ENCODE measurements at places on chromosomes 11 and 22.
A peak's percentile ranks its signal among the peaks of the same experiment; 100 is the strongest.

DNA sequence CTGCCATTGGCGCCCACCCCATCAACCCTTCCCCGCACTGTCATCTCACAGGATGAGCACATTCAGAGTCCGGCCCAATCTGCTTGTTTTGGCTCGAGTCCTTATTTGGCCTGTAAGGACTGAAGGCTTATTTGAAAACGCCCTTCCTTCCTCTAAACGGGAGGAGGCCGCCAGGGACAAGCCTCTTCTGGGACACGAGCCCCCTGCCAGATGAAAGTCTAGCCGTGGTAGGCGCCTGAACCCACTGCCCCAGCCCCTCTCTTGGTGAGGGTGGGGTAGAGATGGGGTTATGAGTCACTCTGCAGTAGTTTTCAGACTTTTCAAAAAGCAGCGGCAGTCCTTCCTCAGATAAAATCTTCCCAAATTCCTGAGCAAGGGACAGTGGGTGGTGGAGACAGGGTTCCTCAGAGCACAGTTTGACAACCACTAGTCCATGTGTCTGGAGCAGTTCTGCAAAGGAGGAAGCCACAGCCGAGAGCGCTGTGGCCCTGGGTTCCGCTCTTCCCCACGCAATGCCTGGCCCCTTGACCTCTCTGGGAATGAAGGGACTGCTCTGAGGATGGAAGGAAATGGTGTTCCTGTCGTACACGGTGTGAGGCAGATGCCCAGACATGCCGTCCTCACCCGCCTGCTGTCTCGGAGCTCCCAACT, 57.0 kb downstream of the MYH9 start:
- DNase-seq: no peak

GRCh38 chr11:746289-747157, 741 bp upstream of the TALDO1 start:
- DNase-seq: no peak

- no peak for DNase-seq
These were observed 37.6 kb downstream of the MS4A2 start for GRCh38 chr11:60125956-60126585.

DNA sequence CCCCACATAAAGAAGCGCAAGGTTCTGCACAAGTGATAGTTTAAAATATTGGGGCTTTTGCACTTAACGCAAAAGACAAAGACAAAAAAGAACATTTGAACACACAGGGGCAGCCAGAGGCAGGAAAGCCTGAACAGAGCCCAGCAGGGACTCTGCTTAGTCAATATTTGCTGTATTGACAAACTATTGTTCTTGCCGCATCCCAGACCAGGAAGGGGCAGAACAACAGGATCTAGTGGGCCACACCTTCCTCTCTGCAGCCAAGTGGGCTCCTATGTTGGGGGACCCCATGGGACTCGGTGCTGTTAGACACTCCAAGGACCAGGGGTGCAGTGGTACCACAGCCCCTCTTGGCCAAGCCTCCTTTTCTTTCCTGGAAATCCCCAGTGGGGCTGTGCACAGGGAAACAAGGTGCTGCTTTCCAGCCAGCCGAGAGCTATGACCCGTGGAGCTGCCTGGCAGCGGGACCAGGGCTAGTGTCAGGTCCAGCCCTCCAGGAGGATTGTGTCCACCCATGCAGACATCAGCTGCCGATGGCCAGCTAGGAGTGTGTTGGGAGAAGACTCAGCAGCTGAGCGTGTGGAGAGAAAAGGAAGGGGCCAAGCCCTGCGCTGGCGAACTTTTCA, 43.3 kb upstream of the ANO1 start:
- no peak for DNase-seq

DNA sequence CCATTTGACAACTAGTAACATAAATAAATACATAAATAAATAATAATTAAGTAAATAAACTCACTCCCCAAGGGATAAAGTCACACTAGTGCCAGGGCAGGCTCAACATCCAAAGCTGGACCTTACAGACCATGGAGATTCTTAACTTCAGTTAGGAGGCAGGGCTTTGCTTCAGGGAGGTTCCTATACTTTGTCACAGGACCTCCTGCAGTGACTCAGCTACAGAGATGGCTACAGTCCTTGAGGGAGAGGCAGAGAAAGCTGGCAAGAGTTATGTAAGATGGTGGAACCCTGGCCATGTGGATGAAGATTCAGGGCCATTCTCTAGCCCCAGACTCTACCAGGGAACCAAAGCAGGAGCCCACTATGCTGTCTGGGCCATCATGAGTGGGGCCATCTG, 74.1 kb upstream of the CADM1 start:
- no peak for DNase-seq

DNA sequence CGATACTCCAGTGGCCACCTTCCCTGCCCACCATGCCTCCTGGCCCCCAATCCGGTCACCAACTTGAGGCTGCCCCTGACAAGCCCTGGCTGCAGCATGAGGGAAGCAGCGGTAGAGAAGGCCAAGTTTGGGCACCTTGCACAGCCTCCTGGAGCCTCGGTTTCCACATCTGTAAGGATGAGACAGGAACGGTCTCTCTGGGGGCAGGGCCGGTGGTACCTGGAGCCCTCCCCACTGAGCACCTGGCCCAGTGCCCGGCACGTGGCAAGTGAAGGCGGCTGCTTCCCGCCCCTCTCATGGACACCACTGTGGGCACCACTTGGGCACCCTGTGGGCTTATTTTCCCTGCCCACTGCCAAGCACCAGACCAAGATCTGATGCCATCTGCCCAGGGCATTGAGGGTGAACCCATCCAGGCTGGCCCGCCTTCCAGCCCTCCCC, 77.8 kb downstream of the CDKN1C start:
- no peak for DNase-seq

- DNase-seq: no peak
These were observed 94.0 kb downstream of the RCN1 start for GRCh38 chr11:32184723-32185376.

DNA sequence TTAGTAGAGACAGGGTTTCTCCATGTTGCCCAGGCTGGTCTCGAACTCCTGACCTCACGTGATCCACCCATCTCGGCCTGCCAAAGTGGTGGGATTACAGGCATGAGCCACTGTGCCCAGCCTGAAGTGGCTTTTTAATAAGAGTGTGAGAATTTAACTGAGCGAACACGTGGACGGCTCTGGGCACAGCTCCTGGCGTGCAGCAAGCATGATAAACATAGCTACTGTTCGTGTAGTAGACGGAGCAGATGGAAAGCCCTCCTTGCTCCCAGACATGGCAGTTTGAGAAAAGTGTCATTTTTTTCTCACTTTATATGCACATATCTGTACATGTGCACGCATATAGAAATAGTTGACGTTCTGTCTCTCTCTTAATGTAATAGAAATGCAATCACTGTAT, 7.0 kb downstream of the EMID1 start:
- DNase-seq: no peak

DNA sequence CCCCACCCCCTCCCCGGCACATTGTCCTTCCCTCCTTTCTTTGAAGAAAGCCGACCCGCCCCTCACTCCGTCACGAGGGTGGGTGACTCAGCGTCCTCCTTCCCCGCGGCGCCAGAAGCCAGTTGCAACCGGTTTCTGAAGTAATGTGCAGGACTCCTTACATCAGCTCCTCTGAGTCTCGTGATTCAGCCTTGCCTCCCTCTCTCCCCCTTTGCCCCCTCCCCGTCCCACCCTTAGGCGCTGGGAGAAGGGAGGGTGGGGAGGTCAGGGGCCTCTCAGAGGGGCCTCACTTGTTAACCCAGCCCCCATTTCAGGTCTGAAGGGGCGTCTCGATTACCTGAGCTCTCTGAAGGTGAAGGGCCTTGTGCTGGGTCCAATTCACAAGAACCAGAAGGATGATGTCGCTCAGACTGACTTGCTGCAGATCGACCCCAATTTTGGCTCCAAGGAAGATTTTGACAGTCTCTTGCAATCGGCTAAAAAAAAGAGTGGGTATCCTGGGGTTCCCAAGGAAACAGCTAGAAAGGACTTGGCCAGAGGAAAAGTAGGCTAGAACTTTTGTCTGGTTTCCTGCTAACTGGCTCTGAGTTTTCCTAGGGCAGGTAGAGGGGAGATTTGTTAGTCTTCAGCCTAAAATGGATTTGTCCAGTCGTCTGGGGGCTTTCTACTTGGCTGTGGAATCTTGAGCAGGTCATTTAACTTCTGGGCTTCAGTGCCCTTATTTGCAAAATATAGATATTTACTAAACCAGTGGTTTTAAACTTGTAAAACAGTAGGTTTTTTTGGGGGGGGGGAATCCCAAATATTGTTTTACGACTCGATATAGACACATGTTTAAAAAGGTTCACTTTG, 1.1 kb downstream of the SLC3A2 start:
- peak; percentile 87 for DNase-seq

DNA sequence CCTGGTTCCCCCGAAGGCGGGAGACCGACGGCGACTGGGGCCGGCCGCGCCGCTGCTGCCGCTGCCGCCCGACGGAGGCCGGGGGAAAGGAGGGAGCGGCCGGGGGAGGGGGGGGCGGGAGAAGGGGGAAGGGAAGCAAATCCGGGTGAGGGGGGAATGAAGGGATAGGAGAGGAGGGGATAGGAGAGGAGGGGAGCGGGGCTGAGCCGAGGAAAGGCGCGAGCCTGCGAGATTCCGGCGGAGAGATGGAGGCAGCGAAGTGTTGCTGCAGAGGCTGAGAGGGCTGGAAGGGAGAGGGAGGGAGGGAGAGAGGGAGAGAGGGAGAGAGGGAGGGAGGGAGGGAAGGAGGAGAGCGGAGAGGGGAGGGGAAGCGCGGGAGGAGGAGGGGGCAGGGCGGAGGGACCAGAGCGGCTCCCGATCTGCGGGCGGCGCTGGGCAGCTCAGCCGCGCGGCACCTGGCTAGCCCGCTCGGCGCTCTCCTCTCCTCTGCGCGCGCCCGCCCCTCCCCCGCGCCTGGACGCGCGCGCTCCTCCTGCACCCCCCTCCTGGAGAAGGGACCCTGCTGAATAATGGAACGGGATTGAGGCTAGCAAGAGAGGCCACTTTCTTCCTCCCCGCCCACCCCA, 52.3 kb downstream of the SLC22A12 start:
- DNase-seq: no peak

DNA sequence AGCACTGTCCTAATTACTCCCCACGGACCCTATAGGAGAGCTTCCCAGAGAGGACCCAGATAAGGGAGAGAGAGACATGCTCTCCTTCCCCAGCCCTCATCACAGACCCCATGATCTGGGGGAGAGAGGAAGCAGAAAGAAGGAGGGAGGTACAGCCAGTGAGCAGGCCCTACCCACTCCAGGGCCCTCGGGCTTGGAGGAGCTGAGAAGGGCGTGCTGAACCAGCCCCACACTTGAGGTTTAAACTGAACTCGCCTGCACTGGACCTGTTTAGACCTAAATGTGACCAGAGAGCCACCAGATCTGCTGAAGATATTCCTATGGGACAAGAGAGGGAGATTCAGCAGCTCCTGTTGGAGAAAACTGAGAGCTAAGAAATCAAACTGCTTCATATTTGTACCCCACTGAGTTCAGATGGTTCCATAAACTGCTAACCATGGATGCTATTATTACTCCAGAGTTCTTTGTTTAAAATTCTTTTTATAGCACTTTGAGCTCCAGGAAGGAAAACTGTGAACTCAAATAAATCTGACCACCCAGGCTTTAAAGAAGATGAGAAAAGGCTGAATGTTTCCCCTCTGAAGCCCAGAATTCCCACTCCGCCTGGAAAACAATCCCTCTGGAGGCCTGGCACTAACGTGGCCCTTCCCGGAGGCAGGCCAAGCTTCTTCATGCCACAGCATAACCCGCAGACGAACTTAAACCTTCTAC, 67.2 kb downstream of the EFCAB6 start:
- DNase-seq: no peak

DNA sequence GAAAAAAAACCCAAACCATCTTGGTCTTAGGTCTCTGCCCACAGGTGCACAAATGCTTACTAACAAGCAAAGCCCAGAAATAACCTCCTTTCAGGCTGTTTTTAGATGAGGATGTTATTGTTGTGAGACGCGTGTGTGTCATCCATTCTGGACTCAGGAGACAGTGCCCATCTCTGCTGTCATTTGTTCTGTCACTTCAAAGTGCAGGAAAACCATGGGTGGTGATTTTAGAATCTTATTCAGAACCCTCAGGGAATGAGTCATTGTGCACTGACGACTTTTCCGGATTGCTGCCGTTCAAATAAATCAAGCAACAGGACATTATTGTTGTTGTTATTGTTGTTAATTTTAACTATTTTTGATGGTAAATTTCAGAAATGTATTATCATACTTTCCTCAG, 110.3 kb downstream of the LRRC32 start:
- DNase-seq: no peak

DNA sequence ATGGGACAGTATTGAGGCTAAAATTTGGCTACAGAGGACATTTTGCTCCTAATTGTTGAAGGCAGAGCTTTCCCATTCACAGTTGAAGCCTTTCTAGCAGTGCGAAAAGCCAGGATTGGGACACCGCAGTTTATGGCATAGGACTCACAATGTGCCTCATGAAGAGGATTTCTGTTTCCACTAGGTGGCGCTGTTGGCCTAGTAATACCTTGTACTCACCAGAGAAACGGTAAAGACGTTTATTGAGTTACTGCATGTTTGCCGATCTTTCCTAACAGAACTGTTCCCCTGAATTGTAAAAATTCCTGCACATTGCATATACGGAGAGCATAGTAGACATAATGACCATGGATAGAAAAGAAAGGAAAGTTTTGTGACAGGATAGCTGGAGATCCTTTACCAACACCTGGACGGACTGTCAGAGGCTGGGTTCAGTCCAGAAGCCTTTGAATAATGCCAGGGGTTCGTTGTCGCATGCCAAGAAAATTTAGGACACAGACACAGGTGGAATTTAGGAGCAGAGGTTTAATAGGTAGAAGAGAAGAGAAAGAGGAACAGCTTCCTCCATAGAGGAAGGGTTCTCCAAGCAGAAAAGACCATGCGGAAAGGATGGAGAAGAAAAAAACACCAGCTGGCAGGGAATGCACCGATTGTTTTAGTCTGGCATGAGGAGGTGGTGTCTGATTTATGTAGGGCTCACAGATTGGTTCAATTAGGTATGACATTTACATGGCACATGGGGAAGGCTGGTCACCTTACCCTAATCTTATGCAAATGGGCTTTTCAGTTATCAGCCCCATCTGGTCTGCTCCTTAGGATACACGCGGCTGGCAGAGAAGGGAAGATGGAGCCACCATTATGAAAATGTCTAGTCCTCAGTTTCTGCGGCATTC, 10.8 kb upstream of the OR51D1 start:
- DNase-seq: no peak

- no peak for DNase-seq
These were observed 6.8 kb downstream of the KMT2A start for GRCh38 chr11:118442908-118443589.

GRCh38 chr11:126862664-126863243, 137.8 kb downstream of the KIRREL3 start:
- no peak for DNase-seq
